CD8-positive, alpha-beta memory T cell (primary cell): ENCODE measurements at places on chromosomes 1 and 21.

GRCh38 chr1:36591278-36591677, 108.6 kb upstream of the CSF3R start:
- no peak for DNase-seq

GRCh38 chr1:64921771-64922170, 44.6 kb downstream of the JAK1 start:
- no peak for DNase-seq

DNA sequence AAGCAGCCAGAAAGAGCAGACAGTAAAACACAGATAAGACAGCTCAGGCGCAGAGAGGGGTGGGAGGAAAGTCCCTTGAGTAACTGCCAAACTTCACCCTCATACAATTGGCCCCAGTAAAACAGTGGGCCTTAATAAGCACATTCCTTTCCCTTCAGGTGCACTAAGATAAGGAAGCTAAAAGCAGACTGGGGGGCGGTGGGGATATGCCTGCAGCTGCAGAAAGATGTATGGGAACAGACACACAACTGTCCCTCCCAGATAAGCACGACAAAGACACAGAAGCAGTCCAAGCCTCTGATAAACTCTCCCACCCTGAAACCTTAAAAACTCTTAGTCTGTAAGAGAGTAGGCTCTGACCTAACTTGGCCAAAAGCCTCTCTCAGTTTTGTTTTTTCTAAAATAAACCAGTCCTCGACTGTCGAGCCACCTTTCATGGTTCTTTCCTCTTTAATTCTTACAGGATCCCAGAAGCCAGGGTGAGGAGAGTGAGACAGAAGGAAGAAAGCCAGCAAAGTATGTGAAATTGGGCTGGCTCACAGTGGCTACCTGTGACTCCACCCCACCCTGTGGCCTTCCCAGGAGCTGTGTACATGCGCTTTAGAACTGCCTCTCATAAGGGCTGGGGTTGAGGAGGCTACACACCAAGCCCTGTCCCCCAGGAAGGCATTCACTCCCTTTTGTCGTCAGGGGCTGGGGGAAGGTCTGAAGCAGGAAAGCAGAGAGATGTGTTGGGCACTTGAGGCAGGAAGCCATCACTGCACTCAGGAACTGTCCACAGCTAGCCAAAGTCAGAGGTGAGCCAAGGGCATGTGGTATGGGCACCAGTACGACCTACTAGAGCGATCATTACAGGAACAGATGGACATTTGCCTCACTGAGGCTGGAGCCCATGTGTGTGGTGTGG, 4.6 kb downstream of the PGLYRP4 start:
- DNase-seq: no peak

DNA sequence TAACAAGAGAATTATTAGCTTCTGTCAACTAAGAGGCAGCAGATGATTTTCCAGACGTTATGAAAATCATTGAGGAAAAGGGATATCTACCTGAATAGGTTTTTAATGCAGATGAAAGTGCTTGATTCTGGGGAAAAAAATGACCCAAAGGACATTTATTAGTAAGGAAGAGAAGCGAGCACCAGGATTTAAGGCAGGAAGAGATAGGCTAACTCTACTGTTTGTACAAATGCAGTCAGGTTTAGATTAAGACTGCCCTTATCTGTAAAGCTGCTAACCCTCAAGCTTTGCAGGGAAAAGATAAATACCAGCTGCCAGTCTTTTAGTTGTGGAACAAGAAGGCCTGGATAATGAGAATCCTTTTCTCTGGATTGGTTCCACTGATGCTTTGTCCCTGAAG, 33.0 kb upstream of the LRIG2 start:
- DNase-seq: no peak

DNA sequence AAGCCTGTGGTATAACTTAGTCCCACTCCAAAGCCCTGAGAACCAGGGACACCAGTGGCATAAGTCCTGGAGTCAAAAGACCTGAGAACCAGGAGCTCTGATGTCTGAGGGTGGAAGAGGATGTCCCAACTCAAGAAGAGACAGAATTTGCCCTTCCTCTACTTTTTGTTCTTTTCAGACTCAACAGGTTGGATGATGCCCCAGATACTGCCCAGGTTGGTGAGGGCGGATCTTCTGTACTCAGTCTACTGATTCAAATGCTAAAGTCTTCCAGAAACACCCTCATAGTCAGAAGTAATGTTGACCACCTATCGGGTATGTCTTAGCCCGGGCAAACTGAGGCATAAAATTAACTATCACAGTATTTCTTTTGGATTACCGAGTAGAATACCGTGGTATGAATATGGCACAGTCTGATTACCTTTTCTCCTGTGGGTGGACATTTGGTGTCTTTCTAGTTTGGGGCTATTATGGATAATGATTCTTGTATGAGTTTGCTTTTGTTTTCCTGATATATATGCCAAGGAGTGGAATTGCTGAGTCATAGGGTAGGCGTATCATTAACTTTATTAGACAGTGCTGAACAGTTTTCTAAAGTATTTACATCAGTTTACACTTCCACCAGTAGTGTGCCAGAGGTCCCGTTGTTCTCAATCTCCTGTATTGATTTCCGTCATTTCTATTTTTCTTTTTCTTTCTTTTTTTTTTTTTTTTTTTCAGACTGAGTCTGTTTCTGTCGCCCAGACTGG, 3.2 kb upstream of the CHAF1B start:
- no peak for DNase-seq

DNA sequence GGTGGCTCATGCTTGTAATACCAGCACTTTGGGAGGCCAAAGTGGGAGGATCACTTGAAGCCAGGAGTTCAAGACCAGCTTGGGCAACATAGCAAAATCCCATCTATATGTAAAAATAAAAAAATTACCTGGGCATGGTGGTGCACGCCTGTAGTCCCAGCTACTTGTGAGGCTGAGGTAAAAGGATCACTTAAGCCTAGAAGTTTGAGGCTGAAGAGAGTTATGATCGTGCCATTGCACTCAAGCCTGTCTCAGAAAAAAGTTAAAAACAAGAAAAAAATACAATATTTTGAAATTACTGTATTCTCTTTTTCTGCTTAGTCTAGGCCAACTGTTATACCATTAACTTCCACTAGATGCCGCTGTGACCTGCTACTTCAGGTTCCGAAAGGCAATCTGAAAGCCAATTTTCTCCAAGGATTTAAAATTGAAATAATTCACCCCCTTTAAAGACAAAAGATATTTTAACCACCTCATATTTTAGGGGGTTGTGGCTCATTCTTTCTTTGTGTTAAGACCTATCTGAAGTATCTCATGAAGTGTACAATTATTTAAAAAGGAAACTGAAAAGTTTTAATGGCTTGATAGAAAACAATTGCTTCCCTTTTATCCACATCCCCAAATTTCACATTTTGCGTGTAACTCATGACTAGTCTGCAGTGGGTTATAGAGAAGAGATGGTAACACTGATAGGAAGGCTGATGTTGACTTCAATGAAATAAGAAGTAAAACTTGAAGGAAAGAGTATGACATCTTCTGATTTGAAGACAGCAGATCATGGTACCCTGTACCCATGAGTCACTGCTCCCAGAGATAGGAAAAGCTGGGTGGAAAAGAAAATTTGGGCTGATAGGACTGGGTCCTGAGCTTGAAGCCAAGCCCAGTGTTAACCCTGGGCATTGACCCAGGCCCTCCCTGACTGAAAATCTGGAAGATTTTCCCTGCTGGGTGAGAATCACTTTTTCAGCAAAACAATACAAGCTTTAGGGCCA, 24.4 kb upstream of the CLDN14 start:
- no peak for DNase-seq

DNA sequence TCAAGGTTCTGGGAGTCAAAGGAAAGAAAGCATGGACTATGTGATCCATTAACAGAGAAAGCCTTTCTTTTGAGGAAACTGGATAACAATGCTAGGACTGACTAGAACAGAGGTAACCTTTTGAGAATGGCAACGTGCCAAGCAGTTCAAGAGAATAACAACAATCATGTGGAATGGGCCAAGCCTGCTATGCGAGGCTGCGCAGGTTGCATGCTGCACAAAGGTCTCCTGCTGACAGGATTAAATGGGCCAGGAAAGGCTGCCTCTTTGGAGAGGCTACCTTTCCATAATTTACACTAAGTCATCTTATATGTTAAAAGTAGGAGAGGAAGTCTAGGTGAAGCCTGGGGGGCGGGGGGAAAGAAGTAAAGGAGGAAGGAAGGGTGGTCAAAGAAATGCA, 5.8 kb downstream of the PCNX2 start:
- no peak for DNase-seq

DNA sequence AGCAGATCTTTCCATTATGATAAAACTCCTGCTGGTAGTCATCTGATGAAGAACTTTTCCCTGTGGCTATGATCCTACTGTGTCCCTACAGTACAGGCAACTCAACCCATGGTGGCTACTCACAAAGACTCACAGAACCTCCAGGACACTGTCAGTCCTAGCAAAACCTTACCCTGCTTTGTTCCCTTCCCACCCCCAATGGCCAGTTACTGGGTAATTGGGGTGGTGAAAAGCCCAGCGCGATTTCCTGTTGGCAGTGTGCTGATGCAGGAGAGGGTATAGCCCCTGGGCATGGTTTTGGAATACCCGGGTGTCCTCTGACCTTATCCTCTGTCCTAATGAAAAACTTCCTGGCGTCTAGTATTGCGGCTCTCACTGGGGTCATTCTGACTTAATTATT, 533 bp upstream of the RGL1 start:
- DNase-seq: no peak

DNA sequence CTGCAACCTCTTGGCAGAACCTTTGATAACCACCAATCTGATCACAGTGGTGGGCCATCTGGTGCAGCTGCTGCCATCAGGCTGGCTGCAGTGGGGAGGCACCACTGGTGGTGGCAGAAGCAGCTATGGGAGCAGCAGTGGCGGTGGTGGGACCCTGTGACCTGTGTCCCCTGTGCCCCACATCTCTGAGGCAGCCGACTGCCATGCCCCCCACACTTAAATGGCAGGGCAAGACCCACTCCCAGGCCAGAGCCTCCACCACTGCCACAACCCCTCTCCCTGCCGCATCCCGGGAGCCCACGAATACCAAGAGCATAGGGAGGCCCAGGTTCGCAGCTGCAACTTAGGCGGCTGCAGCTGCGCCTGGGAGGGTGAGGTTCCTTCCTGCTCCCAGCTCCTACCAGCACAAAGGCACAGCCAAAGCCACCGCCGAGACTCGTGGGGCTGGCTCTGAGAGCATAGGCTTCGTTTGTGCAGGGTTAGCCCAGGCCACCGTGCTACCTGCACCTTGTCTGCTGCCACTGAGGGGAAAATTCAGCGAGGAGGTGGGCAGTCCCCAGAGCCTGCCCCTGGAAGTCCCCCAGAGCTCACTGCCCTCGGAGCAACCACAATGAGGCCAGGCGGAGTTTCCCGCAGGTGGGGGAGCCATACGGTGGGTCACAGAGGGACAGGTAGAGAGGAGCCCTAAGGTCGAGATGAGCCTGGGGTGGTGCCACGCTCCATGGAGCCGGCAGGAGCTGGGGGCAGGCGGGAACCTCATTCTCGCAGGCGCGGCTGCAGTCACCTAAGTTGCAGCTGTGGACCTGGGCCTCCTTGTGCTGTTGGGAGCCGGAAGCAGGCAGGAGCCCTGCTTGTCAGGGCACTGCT, 518.7 kb downstream of the RWDD3 start:
- no peak for DNase-seq

GRCh38 chr1:110227774-110228173, 17.7 kb downstream of the KCNC4 start:
- DNase-seq: no peak

DNA sequence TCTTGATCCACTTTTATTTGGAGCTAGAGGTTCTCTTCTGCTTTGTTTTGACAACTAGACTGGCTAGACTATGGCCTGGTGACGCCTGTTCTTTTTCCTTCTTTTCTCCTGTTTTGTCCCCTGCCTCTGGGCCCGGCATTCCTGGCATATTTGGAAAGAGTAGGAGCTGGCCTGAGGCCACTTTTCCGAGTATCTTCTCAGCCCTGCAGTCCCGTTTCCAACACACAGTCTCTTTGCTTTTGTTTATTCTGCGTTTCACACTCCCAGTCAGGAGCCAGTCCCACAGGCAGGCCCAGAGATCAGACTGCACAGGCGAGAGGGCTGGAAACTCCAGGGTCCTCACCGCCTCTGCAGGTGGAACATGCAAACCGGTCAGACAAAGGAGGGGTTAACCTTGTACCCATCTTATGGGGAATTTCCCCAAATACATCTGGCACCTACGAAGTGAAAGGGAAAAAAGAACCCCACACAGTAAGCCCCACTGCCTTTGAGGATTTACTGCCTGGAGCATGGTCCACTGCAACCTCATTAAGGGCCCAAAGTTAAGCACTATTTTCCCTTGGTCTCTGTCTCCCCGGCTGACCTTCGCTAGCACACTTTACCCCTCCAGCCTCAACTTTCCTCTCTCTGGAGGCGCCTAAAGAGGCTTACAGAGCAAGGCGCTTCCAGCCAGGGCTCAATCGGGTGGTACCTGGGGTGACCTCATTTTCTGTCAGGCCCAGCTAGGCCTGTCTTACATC, 141.1 kb downstream of the TOMM20 start:
- no peak for DNase-seq

- DNase-seq: no peak
Measured at GRCh38 chr1:206517784-206518183, 10.5 kb downstream of the RASSF5 start.
